Activated CD8-positive, alpha-beta T cell treated with anti-CD3 and anti-CD28 coated beads for 36 hours (primary cell): ENCODE measurements at places on chromosomes 2 and 18. TPM values are rescaled to one million over a fixed set of nuclear protein-coding genes. Genes with fewer than 3 reads are reported as not detected.

NCL gene
- 1,312 TPM for total RNA-seq

ACP1 gene
- total RNA-seq, result 153 TPM

CNRIP1 gene
- total RNA-seq, result not detected

OTX1 gene
- not detected for total RNA-seq

ANKRD29 gene
- not detected for total RNA-seq

KCTD18 gene
- total RNA-seq, result 16.7 TPM

TXNDC2 gene
- total RNA-seq, result not detected

CRYGD gene
- not detected for total RNA-seq
